ENCODE measurements at places on chromosomes 5 and 9.
A peak's percentile ranks its signal among the peaks of the same experiment; 100 is the strongest.

DNA sequence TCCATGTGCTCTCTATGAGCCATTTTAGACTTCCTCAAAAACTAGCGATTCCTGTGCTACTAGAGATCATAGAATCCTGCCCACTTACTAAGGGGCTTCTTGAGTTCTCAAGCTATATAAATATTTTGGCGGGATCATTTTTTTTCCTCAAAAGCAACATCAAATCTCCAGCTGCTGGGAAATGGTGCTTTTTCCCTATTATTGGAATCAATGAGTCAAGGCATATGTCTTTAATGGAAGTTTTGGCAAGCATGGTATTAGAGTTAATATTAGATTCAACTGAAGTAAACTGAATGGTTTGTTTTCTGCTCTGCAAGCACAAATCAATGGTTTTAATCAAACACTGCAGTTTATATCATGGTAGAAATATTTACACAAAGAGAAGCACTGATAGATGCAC is 369.9 kb upstream of the PTGER4 start:
- DNase-seq: no peak

- no peak for DNase-seq
Measured at GRCh38 chr5:136032564-136032963, 3.8 kb downstream of the TGFBI start.

DNA sequence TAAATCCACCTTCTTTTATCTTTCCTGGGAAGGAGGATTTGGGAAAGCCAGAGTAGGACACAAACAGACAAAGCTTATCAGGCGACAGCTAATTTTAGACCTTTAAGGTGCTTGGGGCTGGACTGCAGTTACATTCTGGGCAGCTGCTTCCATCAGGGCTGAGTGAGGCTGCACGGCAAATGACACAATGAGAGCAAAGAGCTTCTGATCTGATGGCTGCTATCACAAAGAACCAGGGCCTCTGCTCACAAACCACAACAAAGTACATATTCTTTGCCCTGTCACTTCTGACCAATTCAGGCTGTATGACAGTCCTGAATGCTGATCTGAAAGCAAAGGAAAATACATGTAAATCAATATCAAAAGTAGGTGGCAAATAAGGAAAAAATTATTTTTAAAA is 93.1 kb downstream of the MRPS27 start:
- no peak for DNase-seq

- no peak for DNase-seq
Measured at GRCh38 chr9:121357011-121357410, 13.0 kb downstream of the STOM start.

GRCh38 chr5:112694853-112695709 is 42.6 kb upstream of the APC start:
- no peak for DNase-seq

DNA sequence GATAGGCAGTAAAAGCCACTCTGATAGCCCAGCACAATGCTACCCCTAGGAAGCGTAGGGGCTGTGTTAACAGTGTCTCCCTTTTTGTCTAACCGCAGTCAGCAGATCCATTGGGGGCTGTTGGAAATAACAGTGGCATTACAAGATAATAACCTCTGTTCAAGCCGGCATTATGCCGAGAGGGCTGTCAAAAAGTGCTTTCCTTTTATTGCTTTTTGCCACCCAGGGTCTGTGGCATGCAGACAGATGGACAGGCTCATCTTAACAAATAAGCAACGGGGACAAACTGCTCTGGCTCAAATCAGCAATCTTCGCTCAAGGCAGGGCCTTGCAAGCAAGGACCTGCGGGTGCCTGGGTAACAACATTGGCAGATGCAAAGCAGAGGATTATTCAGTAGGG is 123.3 kb downstream of the TLR4 start:
- DNase-seq: no peak

- DNase-seq: no peak
Measured at GRCh38 chr5:73722231-73722630, 96.2 kb downstream of the ARHGEF28 start.

- DNase-seq: no peak
Measured at GRCh38 chr9:75754080-75754479, 136.4 kb upstream of the PCSK5 start.

DNA sequence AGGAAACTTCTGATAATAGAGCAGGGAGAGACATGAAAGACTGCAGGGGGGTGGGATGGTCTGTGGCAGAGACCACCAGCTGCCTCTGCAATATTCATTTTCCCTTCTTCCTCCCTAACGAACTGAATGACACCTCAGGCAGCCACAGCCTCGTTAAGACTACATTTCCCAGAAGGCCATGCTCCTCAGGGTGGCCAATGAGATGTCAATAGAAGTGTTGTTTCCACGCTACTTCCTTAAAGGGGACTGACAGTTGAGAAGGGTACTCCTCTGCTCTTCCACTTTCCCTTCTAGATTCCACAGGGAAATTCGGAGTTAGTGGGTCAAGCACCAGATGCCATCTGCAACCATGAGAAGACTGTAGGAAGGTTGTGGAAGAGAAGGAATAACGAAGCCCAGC is 52.0 kb upstream of the DAPK1 start:
- peak; percentile 0 for DNase-seq

DNA sequence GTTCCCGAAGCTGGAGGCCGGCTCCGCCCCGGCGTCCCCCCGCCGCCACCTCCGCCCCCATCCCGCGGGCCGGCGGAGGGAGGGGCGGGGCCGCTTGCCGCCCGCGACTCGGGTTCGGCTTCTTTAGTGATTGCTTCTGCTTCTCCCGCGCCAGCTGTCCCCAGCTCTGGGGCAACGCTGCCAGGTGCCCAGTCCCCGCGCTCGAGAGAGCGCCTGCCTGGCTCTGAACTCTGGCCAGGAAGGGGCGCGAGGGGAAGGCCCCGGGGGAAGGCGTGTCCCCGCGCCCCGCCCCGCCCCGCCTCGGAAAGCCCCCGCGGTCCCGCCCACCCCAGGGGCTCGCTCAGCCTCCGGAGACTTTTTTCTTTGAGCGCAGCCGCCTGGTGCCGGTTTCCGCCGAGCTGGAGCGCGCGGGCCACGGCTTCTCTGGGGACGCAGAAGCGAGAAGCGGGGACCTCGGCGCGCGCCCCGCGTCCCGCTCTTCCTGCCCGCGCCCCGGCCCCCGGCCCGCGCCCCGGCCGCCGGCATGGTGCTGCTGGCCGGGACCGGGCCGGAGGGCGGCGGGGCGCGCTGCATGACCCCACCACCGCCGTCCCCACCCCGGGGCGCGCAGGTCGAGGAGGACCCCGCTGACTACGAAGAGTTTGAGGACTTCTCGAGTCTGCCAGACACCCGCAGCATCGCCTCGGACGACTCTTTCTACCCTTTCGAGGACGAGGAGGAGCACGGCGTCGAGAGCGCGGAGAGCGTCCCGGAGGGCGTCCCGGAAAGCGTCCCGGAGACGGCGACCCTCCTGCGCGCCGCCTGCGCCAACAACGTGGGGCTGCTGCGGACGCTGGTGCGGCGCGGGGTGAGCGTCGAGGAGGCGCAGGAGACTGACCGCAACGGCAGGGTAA is at the start of gene ANKRD33B:
TSS of gene ANKRD33B (plus strand) at position 126 of the 893 bp plus-strand sequence. CDS start at position 524, 398 bp downstream.
- DNase-seq: peak; percentile 74

GRCh38 chr9:129185991-129186390 is 7.9 kb upstream of the IER5L start:
- no peak for DNase-seq

DNA sequence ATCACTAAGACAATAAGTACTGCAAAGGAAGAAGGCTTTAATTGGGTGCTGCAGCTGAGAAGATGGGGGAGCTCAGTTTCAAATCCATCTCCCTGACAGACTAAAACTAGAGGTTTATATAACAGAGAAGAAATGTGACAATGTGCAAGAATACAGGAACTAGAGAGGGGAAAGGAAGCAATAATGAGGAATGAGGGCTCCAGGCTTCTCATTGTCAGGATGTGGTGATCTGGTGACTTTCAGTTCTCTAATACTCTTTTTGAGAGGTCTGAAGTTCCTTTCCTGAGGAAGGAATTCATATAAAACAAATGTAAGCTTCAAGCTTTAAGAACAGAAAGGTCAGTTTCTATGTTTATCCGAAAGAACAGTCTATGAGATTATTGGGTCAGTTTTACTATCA is 42.5 kb upstream of the SPATA31E1 start:
- no peak for DNase-seq

DNA sequence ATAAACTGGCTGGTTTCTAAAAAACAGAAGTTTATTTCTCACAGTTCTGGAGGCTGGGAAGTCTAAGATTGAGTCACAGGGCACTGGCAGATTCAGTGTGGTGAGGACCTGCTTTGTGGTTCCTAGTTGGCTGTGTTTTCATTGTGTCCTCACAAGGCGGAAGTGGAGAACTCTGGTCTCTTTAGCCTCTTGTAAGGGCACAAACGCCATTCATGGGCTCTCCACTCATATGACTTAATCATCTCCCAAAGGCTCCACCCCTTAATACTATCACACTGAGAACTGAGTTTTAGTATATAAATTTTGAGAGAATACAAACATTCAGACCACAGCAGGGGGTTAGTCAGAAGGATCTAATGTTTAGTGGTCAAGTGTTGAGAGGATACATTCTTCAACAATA is 208.2 kb downstream of the SEC61B start:
- no peak for DNase-seq

DNA sequence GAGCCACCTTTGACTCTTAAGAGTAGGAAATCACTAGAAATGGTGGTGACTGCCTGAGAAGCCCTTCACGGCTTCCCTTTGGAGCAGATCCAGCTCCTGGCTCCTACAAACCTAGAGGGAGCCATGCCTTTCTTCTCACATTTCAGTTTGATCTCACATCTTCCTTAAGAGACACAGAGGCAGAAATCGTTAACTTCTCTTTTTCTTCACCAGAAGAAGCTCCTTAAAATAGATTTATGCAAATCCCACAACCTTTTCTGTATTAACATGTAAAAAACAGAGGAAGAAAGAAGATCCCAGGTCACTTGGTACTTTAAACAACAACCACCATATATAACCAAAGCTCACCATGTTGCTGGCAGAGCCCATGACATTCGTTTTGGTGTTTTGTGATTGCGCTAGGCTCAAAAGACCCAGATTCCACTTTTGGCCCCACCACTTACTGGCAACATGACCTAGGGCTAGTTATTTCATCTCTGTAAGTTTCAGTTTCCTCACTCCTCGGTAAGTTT is 29.6 kb downstream of the PAX5 start:
- no peak for DNase-seq

DNA sequence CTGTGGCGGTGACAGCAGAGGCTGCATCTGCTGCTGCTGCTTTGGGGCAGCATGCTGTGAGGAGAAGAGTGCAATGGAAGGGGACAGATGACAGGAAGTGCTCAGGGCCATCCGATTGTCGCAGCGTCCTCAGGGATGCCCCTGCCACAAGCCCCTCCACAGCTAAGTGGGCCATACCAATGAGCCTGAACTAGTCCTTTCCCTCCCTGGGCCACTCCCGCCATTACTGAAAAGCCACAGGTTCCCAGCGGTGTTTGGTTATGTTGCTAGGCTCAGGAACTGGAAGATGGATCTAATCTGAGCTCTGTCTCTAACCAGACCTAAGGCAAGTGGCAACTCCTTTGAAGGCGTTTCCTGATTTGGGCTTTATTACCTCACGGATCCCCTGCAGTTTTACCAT is 109.2 kb downstream of the GAPVD1 start:
- no peak for DNase-seq

DNA sequence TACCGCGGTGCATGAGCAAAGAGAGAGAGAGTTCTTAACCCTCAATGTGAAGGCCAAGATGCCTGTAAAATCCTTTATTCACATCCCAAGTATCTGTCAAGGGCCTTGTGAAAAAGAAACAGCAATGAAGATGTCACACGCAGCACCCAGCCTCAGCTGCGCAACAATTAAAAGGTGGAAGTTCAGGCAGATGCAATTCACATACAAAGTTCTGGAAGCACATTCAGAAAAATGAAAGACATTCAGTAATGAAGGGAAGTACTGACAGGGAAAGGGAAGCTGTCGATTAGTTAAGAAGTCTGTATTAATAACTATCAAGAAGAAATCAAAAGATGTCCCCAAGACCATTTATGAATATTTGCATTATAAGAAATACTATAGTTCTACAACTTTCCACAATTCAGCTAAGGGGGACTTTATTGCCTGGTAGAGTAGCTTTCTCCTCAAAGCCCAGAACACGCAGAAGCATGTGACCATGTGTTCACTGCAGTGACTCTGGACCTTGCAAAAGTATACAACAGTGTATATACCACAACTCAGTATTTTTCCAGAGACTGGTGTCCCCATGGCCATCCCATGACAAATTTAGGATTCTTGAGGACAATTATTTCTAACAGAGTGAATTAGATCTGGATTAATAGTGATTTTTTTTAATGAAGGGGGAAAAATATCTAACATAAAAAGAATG is 137.5 kb downstream of the CDK5RAP2 start:
- no peak for DNase-seq

GRCh38 chr5:39712316-39713249 is 287.8 kb upstream of the DAB2 start:
- no peak for DNase-seq

DNA sequence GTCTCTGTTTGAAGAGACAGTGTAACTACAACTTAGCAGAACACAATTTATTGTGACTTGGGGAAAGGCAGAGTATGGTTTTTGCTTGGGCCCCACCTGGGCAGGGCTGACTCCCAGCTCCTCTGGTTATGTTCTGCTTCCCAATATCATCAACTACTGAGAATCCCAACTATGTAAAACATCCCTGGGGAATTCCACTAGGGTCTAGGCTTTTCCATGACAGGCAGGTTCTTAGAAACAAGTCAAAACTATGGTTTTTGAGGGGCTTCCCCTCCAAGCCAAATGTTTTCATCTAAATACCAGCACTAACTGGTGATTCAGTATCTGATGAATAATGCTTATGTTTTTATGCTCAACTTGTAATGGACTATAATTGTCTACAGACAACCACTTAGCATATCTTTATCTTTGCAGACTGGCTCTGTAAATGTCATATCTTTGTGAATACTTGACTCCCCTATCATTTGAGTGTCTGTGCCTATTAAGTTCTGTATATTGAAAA is 409.5 kb downstream of the PDE4D start:
- no peak for DNase-seq

GRCh38 chr9:28951945-28952344 is 1378.7 kb upstream of the C9orf72 start:
- no peak for DNase-seq

DNA sequence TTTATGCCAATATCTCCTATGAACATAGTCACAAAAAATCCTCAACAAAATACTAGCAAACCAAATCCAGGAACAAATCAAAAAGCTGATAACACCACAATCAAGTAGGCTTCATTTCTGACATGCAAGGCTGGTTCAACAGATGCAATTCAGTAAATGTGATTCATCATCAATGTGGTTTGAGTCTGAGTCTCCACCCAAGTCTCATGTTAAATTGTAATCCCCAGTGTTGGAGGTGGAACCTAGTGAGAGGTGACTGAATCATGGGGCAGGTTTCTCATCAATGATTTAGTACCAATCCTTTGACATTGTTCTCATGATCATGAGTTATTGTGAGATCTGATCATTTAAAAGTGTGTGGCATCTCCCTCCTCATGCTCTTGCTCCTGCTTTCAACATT is 1072.7 kb downstream of the NR2F1-AS1 start:
- DNase-seq: no peak

DNA sequence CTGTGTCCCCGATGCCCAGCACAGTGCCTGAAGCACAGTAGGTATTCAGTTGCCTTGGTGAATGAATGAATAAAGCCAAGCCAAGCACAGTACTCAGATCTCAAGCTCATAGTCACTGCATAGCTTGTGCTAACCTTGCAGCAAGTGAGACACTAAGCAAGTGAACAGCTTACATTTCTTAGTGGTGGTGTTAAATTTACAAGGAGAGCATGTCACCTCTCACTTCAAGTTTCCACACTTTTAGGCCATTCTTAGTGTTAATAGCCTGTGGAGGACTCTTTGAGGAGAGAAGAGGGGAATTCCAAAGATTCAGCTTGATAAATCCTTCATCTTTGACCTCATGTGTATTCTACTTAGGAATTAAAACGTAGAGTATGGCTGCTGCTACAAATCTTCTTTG is 104.7 kb downstream of the C9orf152 start:
- no peak for DNase-seq
